Epithelial cell of umbilical artery (primary cell): ENCODE measurements at places on chromosomes 7 and 10. TPM values are rescaled to one million over a fixed set of nuclear protein-coding genes. Genes with fewer than 3 reads are reported as not detected.

GPAM gene
- total RNA-seq = 8.8 and 13.8 TPM in 2 replicates

CUX1 gene
- total RNA-seq = 16.2 and 29.9 TPM in 2 replicates

IFIT2 gene
- total RNA-seq = 0.97 and 15.2 TPM in 2 replicates

PTPRN2 gene
- total RNA-seq = 0.32 and 0.61 TPM in 2 replicates

TYW1B gene
- 2.1 and 4.2 TPM in 2 replicates for total RNA-seq

PRSS37 gene
- not detected in 2 replicates for total RNA-seq

WEE2 gene
- not detected in 2 replicates for total RNA-seq

TTYH3 gene
- 48.1 and 54.0 TPM in 2 replicates for total RNA-seq

STEAP2 gene
- total RNA-seq = 5.8 and 12.8 TPM in 2 replicates

AVPI1 gene
- total RNA-seq = 1.5 and 1.9 TPM in 2 replicates

CTAGE6 gene
- total RNA-seq = under 0.01 and 0.46 TPM in 2 replicates

TMEM130 gene
- total RNA-seq = under 0.01 TPM in 1 of 2 replicates, not detected in the other

SFXN2 gene
- total RNA-seq = 4.5 and 12.0 TPM in 2 replicates

SLC26A5 gene
- total RNA-seq = not detected in 2 replicates

UCN3 gene
- total RNA-seq = not detected in 2 replicates

AGMO gene
- 1.3 and 8.2 TPM in 2 replicates for total RNA-seq

GNG11 gene
- 171 and 334 TPM in 2 replicates for total RNA-seq

PNLIPRP2 gene
- total RNA-seq = not detected in 2 replicates

KCNIP2 gene
- under 0.01 and 0.30 TPM in 2 replicates for total RNA-seq

TPST1 gene
- total RNA-seq = 37.7 and 41.0 TPM in 2 replicates

FKBP9 gene
- total RNA-seq = 109 and 145 TPM in 2 replicates

PCDH15 gene
- total RNA-seq = 0.30 TPM in 1 of 2 replicates, not detected in the other

MMD2 gene
- total RNA-seq = not detected in 2 replicates

PPRC1 gene
- 10.0 and 12.0 TPM in 2 replicates for total RNA-seq

SBDS gene
- total RNA-seq = 90.3 and 99.1 TPM in 2 replicates

CLCN1 gene
- not detected in 2 replicates for total RNA-seq

OR13A1 gene
- not detected in 2 replicates for total RNA-seq

FAM241B gene
- total RNA-seq = 0.32 TPM in 1 of 2 replicates, not detected in the other

FEZF1 gene
- total RNA-seq = not detected in 2 replicates
